ENCODE measurements at places on chromosomes 2 and 18. TPM values are rescaled to one million over a fixed set of nuclear protein-coding genes. Genes with fewer than 3 reads are reported as not detected.
A peak's percentile ranks its signal among the peaks of the same experiment; 100 is the strongest.

DNA sequence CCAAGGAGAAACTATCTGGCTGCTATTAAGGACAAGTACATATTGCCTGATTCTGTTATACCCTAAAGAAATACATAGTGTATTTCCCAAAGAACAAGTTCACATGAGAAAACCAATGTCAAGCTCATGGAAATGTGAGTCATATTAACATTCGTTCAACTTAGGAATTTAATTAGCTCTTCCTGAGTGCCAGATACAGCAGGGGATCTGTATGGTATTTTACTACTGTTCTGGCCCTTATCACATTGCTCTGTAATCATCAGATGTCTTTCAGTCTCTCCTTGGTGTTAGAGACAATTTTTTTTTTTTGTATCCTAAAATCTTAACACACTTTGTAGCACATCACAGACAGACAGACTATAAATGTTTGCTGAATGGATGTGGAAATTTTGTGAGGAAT lies 395.0 kb upstream of the CRIM1 start:
- ATAC-seq = no peak

- ATAC-seq = no peak
These were observed 64.7 kb upstream of the HNRNPA3 start for GRCh38 chr2:177147834-177148445.

DNA sequence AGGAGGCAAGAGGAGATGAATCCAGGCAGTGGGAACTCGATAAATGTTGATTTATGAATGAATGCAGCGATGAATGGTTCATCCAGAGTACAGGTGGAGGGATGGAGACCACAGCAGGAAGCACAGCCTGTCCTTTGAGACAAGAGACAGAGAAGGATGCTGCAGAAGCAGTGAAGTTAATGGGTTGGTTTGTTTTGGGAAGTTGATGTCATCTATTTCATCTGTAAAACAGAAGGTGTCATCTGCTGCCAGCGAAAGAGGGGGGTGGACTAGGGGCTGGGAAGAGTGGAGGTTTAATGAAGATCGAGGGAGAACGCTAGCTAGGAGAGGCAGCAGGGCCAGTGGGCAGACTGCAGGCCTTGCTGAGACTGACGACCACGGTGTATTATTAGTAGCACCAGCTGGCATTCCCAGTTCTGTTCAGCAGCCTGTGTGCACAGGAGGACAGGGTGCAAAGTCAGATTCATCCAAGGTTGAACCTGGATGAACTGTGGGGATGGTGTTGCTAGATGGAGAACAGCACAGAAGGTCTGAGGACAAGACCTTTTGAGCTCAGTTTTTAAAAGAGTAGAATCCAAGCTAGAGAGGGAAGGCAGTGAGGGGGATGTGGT lies 120.3 kb upstream of the CAPN13 start:
- ATAC-seq = no peak

DNA sequence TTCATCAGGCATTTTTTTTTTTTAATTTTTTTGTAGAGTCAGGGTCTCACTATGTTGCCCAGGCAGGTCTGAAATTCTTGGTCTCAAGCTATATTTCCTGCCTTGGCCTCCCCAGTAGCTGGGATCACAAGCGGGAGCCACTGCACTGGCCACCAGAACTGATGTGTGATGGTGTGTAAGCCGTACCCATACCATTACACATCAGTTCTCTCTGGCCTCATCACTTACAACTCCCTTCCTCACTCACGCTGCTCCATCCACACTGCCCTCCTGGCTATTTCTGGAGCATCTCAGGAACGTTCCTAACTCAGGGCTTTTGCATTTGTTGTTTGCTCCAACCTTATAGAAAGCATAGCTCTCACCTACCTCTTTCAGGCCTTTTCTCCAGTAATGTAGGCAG lies 834.5 kb upstream of the ID2 start:
- ATAC-seq = no peak

- ATAC-seq = no peak
These were observed 147.9 kb downstream of the GREB1L start for GRCh38 chr18:21389903-21390302.

- no peak for ATAC-seq
These were observed 1.1 kb downstream of the MAP4K3 start for GRCh38 chr2:39435741-39436591.

DNA sequence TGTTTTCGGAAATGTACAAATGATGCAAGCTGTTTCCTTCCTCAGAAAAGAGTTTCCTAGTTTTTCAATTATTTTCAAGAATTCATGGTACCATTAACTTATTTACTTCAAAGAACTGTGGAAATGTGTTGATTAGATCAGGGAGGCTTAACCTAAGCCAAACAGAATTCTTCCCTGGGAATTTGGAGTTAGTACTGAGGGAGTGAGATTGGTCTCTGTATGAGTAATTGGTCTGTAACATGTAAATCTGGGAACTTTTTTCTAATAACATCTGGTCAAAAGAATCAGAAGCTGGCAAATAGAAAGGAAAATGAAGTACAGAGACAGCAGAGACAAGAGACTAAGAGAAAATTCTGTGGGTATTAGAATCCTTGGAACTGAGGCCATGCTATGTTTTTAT lies 145.8 kb downstream of the BABAM2 start:
- ATAC-seq = no peak

DNA sequence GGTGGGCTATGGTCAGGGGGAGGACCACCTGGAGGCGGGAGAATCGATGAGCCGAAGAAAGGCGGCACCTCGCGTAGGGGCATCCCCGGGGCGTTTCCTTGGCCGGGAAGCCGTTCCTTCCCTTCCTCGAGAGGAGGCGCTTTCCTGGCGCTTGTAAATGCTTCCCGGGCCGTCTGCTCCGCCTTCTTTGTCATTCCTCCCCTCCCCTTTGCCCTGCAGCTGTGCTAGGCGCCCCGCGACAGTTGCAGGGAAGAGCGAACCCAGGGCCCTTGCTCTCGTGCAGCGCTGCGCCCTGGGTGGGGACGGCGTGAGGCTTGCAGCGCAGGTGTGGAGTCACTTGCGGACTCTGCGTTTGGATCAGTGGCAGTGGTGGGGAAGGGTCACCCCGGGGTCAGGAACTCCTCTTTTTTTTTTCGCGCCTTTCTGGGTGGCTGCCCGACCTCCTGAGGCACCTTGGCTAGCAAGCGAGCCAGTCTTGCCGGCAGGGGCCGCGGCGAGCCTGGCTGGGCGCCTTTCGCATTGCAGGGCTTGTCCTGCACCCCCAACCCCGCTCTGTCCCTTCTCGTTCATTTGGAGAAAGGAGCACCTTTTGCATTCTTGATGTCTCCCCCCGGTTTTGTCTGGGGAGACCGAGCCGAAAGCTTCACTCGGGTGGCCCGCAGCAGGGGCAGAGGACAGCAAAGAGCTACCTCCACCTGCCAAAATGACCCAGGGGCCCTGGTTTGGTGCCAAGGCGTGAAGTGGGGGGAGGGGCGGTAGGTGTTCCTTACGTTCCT lies 858 bp downstream of the KCNS3 start:
- peak; percentile 79 for ATAC-seq

DNA sequence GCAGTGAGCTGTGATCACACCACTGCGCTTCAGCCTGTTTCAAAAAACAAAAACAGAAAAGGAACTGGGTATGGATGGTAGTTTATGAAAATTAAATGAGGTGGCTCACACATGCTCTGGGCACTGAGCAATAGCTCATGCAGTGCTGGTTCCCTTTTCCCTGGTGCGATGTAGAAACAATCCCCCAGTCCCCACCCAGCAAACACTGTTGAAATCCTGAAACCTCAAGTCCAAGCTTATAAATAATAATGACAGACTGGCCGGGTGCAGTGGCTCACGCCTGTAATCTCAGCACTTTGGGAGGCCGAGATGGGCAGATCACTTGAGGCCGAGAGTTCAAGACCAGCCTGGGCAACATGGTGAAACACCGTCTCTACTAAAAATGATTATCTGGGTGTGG lies 55.4 kb upstream of the SMAD2 start:
- ATAC-seq = no peak

DNA sequence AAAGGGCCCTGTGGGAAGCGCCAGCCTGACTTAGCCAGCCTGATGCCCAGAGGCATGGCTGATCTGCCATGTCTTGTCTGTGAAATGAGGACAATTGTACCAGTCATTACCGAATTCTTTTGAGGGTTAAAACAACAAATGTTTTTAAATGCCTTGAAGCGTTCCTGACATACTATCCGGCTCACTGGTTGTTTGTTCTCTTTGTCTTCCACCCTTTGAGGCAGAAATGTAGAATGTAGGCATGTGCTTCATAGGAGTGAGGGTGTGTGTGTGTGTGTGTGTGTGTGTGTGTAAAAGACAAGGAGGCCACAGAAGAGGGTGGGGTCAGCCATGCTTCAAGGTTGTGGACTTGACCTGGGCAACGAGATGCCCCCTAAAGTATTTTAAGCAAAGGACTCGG lies 35.5 kb downstream of the TGFBRAP1 start:
- peak; percentile 42 for ATAC-seq

- ATAC-seq = no peak
These were observed 670.1 kb upstream of the SOX11 start for GRCh38 chr2:5022061-5022460.

- no peak for ATAC-seq
These were observed 207.0 kb upstream of the AGAP1 start for GRCh38 chr2:235286622-235287374.

DNA sequence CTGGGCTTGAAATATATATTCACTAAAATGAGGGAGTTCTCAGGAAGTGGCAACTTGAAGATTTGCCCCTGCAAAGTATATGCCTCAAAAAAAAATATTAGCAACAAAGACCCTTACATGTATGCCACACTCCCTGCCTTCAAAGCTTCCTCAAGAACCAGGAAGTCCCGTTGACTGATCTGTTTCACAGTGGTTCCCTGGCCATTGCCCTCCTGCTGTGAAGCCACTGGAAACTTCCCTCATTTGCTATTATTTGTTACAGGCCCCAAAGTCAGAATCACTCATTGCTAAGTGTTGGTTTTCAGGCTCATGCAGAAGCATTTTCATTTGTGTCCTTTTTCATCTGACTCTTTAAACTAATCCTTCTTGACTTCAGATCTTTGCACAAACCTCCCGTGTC lies 421.5 kb downstream of the ZNF521 start:
- no peak for ATAC-seq

DNA sequence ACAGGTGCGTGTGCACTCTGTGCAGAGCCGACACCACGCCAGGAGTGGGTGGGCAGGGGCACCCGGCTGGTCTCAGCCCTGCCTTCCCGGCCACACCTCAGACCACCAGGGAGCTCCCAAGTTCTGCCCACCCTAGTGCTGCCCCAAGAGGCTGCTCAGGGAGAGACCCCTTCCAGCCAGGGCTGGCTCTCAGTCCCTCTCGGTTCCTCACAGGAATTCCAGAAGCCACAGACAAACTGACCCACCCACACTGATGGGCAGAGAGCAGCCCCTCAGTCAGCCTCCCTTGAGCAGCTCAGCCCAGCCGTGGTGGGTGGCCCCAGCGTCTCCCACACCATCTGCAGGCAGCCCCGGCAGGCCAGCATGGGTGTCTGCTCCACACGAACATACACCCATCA lies 33.8 kb downstream of the GPC1 start:
- peak; percentile 9 for ATAC-seq

GRCh38 chr2:53886406-53887280 lies 26.9 kb upstream of the GPR75 start:
- peak; percentile 88 for ATAC-seq

DNA sequence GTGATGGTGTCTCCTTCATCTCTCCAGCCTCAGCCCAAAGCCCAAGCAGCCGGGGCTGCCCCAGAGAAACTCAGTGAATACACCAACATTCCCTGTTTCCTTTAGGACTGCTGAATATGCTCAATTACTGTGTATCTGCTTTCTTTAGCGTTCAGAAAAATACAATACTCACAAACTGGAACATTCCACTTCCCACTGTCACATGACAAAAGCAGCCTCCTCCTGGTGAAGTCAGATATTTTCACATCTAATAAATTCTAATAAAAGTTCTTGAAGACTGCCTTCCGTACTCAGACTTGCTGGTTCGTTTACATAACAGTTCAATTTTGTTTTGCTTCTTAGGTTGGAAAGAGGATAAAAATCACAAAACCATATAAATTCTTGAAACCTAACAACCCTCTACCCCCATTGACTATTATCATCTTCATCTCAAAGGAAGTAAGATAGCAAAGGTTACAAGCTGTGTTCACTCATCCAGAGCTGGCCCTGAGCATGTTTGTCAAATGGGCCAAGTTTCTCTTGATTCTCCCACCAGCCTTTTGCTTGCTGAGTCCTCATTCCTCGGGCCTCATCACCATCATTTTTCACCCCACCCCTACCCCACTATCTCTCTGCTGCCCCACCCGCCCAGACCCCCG lies 190.8 kb upstream of the HNRNPA3 start:
- ATAC-seq = no peak

- ATAC-seq = no peak
These were observed 38.6 kb upstream of the TTN start for GRCh38 chr2:178845566-178846457.

DNA sequence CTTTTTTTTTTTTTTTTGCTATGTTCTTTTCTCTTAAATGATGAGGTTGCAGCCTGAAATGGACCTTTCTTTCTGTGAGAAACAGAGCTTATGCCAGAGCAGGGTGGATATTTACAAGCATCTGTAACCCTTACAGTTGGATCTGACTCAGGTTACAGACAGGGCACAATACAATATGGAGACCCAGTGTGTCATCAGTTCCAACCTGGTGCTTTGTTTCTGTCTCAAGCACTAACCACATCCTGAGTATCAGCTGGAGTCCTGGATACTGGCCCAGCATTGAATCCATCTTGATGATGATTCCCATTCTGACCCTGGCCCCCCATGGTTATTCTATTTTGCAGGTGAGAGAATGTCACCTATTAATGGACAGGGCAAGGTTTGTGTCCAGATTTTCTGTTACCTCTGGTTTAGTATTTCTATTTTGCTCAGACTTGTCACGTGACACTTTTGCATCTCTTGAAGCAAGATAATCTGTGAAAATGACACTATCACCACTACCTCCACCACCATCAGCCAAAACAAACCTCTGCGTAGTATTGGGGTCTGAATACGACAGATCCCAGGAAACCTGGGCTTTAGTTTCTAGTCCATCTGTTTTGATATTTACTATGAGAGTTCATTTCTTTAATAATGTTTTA lies 174.0 kb downstream of the CCDC85A start:
- ATAC-seq = no peak

Gene C2orf66
- total RNA-seq = not detected

Gene SPDYA
- total RNA-seq = 0.92 TPM

Gene CNTNAP5
- total RNA-seq = not detected

Gene SERPINB2
- 139 TPM for total RNA-seq

Gene IL1A
- total RNA-seq = 9.4 TPM

Gene SDC1
- 477 TPM for total RNA-seq

Gene OTX1
- total RNA-seq = 1.8 TPM

Gene UPP2
- not detected for total RNA-seq

Gene SLC9A4
- 0.08 TPM for total RNA-seq

Gene CDK5R2
- total RNA-seq = not detected

Gene CNGA3
- not detected for total RNA-seq

All from esophagus mucosa (tissue), 1 donor.